ENCODE measurements at places on chromosomes 7 and 10.

GRCh38 chr10:12774204-12774894, 227.2 kb downstream of the CCDC3 start:
- DNase-seq, result no peak

DNA sequence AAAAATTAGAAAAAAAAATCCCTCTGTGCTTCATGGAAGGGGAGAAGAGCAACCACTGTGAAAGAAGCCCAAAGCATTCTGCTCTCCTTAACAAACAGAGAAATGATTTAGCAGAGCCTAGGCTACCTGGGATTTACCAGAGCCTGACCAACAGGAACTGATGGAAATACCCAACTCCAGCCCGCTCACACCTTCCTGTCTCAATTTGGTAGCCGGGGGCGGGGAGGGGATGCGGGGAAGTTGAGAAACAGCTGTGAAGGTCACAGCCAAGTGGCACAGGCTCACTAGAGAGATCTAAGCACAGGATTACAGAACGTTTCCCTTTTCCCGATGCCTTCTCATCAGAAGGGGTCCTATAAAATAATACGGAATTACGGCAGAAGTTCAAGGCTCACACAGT, 17.6 kb downstream of the RSU1 start:
- no peak for DNase-seq

GRCh38 chr7:2864999-2865670, 21.0 kb upstream of the GNA12 start:
- DNase-seq, result peak; percentile 61

DNA sequence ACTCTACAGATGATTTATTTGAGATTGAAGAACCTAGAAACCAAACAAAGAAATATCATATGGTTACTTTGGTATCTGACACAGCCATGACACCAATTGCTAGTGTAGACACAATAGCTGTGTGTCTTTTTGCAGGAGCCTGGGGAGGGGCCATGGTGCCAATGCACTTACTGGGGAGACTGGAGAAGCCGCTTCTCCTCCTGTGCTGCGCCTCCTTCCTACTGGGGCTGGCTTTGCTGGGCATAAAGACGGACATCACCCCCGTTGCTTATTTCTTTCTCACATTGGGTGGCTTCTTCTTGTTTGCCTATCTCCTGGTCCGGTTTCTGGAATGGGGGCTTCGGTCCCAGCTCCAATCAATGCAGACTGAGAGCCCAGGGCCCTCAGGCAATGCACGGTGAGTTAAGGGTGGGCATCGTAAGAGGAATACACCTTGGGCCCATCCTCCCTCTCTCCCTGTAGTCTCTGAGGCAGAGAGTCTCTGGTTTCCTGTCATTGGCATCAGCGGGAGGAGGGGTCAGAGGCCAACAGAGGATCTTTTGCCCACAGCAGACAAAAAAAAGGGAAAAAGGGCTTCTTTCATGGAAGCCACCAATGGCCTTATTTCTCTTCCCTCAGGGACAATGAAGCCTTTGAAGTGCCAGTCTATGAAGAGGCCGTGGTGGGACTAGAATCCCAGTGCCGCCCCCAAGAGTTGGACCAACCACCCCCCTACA, 1.2 kb downstream of the TMEM139 start:
- DNase-seq, result no peak

GRCh38 chr7:143316492-143316891, 581 bp downstream of the CLCN1 start:
- no peak for DNase-seq

DNA sequence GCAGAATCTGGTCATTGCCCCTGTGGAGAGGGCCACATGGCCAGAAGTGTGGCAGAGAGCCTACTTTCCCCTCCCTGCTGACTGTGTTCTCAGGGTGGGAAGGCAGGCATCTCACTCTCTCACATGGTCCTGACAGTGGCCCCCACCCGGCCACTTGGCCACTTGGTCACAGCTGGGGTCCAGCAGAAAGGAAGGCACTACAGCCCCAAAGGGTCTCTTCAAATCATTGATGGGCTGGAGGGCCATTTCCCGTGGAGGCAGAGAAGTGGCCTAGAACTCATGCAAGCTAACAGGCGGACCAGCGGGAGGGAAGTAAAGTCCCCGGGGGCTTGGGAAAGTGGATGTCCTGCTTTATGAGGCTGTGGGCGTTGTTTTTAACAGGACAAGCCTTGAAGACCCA, 125.3 kb downstream of the EMX2 start:
- DNase-seq, result no peak

DNA sequence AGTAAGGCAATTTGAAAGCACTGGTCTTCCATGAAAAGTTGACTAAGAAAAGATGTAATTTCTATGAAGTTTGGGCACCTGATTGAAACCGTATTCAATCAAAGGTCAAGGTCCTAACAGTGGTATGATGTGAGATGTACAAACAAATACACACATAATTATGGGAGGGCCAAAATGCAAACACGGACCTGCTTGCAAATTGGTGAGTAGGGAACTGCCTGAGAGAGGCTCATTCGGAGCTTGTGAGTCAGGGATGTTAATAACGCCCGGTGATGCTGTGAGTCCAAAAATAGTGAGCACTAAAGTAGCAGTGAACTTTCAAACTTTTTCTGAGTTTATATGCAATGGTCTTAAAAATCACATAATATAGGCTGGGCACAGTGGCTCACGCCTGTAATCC, 34.2 kb upstream of the FAM180A start:
- DNase-seq, result no peak

DNA sequence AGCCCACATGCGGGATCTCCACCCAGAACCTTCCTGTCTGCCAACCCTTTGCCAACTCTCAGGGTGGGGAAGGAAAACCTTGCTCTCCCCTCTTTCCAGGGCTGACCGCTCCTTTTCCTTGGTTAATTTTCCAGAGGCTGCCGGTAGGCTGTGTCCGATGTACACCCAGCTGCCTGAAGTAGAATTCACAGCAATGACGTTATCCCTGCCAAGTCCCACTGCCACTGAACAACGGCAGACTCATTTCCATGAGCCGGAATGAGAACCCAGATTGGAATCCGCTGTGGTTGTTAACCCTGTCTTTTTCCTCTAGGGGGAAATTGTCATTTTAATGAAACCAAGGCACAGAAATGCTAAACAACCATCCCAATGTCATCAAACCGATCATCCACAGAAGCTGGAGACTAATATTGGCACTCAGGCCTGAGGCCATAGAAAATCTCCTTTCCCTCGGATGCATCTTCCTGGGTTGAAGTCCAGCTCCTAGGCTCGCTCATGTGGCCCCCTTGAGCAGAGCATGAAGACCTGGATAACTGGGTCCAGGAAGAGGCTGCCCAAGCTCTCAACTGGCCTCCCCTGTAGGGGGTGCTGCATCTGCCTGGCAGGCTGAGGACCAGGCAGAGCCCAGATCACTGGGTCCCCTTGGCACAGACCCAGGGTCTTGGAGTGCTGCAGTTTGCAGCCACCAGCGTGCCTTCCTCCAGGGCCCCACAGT, 30.4 kb downstream of the KLRG2 start:
- DNase-seq, result no peak

- no peak for DNase-seq
Observed at GRCh38 chr7:47702080-47702479, 120.2 kb upstream of the TNS3 start.

DNA sequence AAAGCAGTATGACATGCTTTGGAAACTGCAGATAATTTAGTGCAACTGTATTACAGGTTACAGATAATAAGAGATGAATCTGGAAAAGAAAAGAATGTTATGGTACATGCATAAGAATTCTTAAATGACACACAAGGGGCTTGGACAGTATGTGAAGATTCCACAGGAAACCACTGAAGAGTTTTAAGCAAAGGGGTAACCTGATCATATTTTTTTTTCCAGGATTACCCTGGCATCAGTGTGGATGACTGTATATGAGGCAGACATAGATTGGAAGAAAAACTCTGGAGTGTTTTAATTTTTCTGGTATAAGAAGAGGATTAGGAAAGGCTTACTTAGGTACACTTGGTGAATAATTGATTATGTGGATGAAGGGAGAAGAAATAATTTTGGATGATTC, 8.1 kb downstream of the TFPI2 start:
- no peak for DNase-seq

DNA sequence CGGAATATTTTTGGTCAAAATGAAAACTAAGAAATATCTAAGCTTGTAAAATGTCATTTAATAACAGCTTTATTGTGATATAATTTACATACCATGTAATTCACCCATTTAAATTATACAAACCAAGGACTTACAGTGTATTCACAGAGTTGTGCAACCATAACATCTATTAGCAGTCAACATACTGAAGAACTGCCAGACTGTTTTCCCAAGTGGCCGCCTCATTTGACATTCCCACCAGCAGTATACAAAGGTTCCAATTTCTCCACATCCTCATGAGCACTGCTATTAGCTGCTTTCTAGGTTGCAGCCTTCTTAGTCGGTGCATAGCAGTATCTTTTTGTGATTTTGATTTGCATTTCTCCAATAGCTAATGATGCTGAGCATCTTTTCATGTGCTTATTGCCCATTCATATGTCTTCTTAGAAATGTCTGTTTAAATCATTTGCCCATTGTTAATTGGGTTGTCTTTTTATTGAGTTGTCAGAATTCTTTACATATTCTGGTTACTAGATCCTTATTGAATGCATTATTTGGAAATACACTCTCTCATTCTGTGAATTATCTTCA, 153.0 kb upstream of the FGFR2 start:
- no peak for DNase-seq

DNA sequence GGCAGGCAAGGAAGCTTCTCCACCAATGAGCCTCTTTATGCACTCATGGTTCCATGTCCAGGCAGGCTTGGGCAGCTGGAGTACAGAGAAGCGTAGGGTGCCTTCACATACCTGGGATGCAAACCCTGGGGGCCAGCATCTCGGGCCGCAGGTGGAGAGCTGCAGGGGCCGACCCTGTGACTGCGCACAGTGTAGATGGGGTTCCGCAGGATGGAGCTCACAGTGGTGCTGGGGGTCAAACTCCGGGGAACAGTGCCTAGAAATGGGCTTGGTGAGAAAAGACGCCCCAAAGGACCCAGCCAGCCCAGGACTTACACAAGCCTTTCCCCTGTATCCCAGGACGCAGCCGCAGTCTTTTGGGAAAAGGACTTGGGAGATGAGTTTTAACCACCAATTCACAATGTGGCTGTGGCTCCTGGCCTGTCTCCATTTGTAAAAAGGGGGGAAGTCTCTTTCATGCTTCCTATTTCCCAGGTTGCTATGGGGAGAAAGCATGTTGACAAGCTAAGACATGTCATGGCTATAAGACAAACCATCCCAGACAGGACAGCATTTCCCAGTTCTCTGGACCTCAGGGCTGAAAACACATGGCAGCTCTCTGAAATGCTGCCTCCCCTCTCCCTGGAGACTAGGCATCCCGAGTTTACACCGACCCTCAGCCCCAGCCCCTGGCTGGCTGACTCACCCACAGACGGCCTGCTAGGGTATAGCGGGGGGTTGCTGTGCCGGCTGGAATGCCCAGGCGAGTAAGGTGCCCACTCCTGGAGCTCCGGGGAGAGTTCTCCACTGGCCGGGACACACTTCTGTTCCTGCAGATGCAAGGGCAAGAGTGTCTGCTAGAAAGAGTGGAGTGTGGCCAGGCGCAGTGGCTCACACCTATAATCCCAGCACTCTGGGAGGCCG, 107.1 kb downstream of the DLG5 start:
- DNase-seq, result no peak

DNA sequence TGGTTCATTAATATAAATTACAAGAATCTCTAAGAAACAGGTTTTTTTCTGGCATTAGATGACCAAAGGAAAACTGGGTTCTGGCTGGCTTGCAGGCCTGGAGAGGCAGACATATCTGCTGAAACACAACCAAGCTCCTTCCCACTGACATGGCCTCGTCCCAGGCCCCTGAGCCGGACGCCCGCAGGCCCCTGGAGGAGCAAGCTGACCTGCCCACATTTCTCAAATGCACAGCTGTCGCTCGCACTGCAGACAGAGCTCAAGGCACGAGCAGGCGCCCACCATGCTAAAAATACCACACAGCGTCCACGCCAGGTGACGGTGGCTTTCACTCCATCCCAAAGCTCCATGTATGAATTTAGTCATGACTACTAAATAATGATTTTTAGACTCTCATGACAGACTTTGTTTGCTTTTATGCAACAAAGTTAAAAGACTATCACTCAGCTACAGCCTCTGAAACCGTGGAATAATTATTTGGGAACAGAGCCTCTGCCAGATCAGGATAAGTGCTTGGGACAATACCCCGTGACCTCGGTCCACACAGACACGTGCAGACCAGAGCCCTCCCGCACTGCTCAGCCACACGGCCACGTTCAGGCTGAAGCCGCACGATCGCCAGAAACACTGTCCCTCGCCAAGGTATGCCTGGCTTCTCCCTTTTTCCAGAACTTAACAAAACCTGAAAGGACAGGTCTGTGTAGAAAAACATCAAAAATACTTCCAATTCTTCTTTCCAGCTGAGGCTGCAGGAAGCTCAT, 71.1 kb downstream of the DIP2C start:
- DNase-seq, result no peak

GRCh38 chr7:70638158-70639107, 493.5 kb upstream of the GALNT17 start:
- DNase-seq, result no peak

- DNase-seq, result no peak
Observed at GRCh38 chr10:118488710-118489497, 106.5 kb downstream of the PRLHR start.

- DNase-seq, result no peak
Observed at GRCh38 chr10:103855424-103855823, at the start of gene SH3PXD2A. Gene SH3PXD2A (minus strand): TSS chr10:103855576. CDS start chr10:103855266, 310 bp downstream.

DNA sequence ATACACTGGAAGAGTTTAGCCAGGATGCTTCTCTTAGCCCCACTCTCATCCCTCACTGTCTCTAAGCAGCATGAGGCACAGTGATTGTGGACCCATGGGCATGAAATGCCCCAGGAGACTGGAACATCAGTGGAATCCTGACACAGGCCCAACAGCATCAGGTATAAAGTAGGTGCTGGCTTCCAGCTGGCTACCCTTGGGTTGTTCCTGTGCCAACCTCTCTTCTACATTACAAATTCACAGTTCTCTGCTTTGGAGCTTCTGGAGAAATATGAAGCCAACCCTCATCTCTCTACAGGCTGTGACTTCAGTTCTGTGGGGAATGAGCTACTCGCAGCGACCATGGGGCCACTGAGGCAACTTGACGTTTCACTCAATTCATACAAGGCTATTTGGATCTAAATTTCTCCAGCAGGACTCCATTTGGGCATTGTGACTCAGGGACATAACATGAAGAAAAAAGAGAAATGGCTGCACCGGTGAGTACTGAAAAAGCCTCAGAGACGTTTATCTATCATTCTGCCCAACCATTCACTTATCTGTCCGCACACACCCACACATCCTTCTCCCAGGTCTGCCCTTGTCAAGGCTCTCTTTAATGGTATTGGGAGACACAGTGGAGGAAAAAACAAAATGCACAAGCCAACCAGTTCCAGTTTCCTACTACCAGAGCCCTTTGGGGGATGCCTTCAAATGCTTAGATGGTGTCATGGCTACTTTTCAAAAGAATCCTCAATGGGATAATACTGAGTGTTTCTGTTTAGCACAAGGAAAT, 35.4 kb upstream of the TM9SF3 start:
- no peak for DNase-seq

- no peak for DNase-seq
Observed at GRCh38 chr7:137873524-137873923, 26.8 kb upstream of the DGKI start.

- DNase-seq, result no peak
Observed at GRCh38 chr10:114550756-114551635, 107.1 kb downstream of the ABLIM1 start.

Data from T-cell (primary cell).